ENCODE measurements at places on chromosomes 1 and 21.

DNA sequence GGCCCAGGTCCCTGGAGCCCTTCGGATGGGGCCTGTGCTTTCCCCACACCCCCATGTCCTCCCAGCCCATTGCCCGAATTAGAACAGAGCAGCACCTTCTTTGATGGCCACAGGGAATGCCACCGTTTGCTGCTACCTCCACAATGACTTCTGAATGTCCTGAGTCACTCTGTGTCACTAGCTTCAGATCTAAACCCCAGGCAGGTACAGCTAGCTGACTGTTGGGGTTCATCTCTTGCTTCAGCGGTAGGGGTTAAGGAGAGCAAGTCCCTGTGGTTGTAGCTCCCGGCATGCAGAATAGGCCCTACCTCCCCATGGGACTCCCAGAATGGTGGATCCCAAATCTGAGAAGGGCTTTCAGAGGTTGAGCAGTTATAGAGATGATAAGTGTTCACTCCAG, 291.1 kb upstream of the POU3F1 start:
- no peak for DNase-seq

DNA sequence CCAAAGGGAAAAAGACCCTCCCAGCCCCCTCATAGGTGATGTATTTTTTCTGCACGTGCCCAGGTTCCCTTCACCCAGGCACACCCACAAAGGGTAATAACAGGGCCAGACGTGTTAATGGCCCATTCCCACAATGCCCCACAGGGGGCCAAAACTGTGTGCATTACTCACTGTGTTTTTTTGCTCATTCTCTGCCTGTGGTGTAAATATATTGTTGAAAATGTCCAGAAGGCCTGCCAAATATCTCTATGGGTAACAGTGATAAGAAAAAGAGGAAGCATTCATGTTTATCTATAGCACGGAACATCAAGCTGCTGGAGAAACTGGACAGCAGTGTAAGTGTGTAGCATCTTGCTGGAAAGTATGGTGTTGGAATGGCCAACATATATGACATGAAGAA, 21.9 kb downstream of the RHEX start:
- DNase-seq = no peak

DNA sequence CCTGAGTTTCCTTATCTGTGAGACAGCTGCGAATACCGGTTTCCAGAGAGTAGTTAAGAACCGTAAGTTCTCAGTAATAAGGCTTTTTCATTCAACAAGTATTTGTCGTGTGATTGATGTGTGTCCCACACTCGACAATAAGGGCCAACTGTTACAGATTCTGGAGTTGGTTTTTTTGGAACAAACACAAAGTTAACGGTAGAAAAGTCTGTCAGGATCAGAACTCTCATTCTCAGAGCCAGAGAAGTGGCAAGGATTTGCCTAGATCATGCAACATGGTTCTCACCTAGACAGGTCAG, 837 bp downstream of the NUDC start:
- DNase-seq = no peak

DNA sequence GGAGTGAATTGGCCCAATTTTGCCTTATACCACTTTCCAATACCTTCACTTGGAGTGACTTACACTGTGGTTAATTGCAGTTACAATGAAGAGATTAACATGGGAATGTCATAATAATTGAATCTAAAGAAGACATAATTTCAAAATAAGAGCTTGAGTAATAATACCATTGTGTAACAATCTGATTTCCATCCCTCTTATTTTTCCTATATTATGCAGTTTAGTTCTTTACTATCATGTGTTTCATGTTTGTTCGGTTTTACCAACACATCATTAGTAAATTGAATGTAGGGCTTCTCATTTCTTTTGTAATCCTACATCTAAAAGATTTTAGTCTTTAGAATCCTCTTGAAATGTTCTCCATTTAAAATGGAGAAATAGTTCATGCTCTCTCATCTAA, 19.2 kb upstream of the XPR1 start:
- DNase-seq = no peak

DNA sequence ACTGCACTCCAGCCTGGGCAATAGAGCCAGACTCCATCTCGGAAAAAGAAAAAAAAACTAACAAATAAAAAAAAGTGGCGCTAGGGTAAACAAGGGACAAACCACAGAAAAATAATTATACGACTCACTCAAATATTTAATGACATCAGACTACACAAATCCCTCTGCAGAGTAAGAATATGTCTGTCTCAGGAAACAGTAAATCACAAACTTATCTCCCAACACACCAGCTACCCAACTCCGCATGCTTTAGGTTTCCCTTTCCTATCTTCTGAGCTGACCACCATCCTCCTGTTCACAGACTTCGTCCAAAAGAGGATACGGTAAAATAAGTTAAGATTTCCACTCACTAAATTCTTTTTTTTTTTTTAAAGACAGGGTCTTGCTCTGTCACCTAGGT, 16.2 kb downstream of the WDR47 start:
- DNase-seq = no peak

DNA sequence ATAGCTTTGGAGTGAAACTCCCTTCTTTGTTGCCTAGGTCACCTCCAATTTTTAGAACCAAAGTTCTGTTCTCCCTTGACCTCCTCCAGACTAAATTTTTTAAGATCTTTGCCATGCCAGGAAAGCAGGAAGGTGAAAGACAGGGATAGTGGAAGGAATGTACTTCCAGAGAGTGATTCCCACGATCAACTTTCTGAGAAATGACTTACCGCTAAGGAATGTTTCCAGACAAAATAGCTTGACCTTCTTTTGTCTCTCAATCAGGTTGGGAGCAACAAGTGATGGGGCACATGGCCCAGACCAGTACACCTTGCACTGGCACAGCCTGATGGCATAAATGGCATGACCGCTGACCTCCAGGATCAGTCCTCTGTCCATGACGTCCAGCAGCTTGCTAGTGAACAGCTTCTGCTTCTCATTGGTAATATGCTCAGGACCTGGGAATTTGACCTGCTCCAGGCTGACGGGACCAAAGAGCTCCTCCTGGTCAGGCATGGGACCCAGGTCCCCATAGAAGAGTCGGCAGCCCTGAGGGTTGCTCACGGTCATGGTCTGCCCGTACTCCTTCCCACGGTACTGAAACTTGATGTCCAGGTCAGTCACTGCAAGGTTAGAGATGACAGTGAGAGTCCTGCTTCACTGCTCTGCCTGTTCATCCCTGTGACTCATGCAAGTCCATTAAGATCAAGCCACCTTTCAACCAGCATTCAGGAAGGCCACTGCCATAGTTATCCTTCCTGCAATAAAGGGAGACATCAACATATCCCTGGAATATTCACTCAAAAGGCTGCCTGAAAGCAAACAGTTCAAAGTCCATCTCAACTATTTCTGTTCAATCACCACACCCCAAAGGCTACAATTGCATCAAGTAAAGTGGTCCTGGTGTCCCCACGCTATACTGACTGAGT, 6.2 kb upstream of the C1orf74 start:
- no peak for DNase-seq

- DNase-seq = no peak
Measured at GRCh38 chr1:175497501-175497900, 245.9 kb downstream of the TNR start.

DNA sequence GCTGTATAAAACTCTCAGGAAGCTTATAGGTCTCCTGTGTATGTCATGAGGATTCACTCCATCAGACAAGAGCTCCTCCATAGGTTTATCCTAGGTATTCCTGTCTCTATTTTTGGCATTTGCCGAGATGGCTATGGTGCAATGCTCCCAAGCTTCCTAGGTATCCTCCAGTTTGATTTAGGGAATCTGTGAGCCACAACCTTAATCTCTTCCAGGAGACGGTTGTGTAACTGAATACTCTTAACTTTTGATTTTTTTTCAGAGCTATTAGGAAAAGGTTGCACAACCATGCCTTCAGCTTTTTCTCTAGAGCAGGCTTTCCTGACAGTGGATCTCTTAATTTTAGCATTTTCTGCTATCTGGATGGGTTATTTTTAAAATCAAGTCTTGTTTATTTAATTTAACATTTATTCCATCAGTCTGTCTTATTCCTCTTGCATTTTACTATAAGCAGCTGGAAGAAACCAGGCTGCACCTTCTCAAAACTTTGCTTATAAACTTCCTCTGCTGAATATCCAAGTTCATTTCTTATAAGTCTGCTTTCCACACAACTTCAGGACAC, 69.4 kb upstream of the BACE2 start:
- DNase-seq = no peak

DNA sequence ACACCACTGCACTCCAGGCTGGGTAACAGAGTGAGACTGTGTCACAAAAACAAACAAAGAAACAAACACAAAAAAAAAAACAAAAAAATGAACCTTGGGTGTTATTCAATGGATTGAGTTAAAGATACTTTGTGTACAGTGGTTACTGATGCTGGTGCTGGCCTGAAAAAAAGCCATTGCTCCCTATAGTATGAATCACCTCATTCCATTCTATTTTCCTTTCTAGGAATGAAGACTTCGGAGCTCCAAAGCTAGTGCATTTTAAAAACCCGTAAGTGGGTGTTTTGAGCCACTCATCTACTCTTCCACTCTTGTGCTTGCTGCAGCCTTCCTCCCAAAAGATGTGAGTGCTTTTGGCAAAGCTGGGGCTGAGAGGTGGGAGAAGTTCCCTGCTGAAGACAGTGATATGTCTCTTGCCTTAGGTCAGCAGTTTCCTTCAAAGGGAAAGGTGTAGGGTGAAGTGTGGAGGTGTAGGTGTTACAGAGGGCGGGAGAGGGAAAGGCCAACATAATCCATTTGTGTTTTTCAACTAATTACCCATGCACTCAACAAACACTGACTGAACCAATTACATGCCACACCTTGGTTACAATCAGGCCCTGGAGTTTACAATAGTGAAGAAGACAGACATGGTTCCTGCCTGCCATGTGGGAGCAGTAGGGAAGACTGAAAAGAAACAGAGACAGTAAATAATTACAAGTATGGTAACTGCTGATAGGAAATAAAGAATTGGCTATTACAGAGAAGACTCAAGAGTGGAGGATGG, 55.0 kb upstream of the SERBP1 start:
- no peak for DNase-seq
